T-helper 17 cell (primary cell): ENCODE measurements at places on chromosomes 7 and 10.

DNA sequence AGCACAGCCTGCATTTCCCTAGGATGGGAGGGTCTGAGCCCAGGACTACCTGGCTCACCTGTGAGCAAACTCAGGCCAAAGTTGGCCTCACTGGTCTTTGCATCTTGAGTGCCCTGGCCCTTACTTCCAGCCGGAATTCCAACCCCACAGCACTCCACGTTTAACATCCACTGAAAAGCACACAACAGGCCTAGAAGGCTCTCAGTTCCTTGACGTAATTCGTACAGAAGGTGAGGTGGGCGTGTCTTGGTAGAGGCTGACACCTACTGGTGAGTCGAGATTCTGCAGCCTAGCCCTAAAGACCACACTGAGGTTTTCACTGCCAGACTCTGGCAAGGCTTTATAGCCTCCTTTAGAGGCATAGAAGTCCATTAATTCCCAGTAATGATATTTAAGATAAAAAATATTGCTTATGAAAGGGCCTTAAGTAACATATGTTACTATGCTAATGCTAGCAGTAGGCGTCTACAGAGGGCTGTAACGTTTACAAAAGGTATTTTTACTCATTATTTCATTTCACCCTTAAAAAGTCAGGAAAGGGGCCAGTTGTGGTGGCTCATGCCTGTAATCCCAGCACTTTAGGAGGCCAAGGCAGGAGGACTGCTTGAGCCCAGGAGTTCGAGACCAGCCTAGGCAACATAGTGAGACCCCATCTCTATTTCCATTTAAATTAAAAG, 95.8 kb downstream of the HIP1 start:
- peak; percentile 25 for DNase-seq

DNA sequence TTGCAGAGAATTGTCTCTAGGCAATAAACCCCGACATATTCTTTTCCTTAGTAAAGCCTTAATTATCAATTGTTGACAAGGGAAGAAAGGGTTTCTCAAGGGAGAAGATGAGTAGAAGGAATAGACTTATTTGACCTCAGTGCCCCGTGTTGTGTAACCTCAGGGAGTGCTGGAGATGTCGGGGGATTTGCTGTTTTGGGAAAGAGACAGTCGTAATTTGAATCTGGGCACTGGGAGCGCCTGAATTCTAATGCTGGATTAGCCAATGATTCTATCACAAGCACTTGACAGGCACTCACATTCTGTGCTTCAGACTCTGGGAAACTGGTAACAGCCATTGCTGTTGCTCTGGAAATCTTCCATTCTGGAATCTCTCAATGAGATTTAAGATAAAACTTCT, 13.8 kb upstream of the LMOD2 start:
- no peak for DNase-seq

GRCh38 chr10:120736377-120736776, 114.8 kb upstream of the WDR11 start:
- DNase-seq, result no peak

DNA sequence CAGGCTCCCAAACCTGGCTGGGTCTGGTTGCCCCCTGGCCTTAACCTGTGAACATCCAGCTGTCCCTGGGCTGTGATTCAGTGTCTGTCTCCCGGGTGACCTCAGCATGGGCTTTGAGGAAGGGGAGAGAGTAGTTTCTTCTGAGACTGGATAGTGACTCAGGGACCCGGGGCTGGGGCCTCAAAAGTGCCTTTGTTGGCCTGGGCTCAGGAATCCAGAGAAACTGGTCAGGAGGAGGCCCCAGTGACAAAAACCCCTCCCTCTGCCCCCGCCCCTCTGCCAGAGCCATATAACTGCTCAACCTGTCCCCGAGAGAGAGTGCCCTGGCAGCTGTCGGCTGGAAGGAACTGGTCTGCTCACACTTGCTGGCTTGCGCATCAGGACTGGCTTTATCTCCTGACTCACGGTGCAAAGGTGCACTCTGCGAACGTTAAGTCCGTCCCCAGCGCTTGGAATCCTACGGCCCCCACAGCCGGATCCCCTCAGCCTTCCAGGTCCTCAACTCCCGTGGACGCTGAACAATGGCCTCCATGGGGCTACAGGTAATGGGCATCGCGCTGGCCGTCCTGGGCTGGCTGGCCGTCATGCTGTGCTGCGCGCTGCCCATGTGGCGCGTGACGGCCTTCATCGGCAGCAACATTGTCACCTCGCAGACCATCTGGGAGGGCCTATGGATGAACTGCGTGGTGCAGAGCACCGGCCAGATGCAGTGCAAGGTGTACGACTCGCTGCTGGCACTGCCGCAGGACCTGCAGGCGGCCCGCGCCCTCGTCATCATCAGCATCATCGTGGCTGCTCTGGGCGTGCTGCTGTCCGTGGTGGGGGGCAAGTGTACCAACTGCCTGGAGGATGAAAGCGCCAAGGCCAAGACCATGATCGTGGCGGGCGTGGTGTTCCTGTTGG, at the start of gene CLDN4:
Gene CLDN4 (plus strand): TSS at position 316 of the 903 bp plus-strand sequence. CDS start 206 bp downstream, at position 522.
- DNase-seq, result no peak

GRCh38 chr7:20442951-20443350, 112.3 kb downstream of the ITGB8 start:
- DNase-seq, result no peak

- DNase-seq, result no peak
Observed at GRCh38 chr10:12685261-12686058, 316.1 kb downstream of the CCDC3 start.

GRCh38 chr7:15209429-15209828, 306.9 kb upstream of the DGKB start:
- DNase-seq, result no peak
